Stomach (tissue), 19 donors: ENCODE measurements at places on chromosomes 11 and 22. TPM values are rescaled to one million over a fixed set of nuclear protein-coding genes. Genes with fewer than 3 reads are reported as not detected.

Gene NXPE1
- not detected for total RNA-seq

DNA sequence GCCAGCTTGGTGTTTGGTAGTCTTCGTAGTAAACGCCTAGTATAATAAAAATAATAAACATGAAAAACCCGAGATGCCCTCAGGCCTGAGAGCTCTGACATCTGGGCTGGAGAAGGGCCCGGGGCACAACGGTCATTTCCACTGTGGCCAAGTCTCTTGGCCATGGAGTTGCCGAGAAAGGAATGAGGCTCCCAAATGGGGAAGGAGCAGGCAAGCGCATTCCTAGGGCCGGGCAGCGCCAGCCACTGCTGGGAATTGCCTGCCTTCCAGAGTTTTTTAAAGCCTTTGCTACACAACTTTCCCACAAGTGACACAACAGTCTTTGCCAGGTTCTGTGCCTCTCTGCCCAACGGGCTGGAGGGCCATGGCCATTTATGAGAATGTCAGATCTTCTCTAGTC, 103.4 kb downstream of the NAV2 start:
- no peak for DNase-seq

DNA sequence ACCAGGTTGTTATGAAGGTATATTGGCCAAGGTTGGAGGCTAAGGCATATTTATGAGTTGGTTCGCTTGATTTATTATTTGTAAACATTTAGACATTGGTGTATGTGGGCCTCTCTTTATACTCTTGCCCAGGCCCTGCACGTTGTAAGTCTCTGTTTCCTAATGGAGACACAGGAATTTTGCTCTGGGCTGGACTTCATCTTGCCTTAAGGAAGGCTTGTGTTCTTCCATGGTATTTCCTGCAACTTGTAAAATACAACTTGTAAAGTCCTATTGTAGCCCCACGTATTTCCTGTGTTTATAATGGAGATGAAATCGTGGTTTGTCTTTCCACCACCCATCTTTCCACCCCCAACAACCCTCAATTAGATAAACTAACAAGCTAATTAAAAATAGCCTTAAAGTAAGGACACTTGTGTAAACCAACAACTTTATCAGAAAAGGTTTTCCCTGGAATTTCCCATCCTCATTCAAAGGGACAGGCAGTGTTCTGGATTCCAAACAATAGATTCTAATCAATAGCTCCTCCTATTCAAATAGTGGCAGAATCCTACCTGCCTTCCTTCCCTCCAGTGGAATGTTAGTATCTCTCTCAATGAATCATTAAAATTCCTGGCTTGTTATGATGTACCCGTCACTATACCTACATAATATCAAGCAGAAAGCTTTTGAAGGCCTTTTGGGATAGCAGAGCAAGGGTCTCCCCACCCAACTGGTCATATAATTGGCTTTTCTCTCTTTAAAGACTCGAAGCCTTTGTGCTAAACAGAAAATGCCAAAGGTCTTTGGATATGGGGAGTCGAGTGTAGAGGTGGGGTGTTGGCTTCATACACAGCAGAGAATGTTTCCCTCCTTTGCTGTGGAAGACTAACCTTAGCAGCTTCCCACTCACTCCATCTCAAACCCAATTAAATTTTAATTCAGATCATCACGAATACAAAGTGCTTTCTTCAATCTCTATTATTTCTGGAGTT, 77.1 kb downstream of the UBASH3B start:
- no peak for DNase-seq

DNA sequence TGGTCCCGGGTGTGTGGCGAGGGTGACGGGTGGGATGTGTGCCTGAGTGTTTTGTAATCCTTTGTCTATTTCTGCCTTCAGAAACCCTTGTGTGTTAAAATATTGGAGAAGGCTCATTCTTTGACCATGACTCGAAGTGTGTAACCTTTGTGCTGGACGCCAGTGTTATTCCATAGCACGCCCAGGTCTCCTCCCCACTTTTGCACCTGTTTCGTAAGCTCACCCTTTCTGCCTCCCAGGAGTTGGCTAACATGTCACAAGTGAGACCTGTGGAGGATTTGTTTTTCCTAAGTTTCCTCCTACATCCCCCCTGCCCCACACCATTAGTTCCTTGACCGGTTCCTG, 382 bp downstream of the C11orf54 start:
- peak; percentile 88 for DNase-seq
